ENCODE measurements at places on chromosomes 1 and 21.

- ATAC-seq, result no peak
These were observed 259.1 kb upstream of the POU3F1 start for GRCh38 chr1:38305666-38306065.

DNA sequence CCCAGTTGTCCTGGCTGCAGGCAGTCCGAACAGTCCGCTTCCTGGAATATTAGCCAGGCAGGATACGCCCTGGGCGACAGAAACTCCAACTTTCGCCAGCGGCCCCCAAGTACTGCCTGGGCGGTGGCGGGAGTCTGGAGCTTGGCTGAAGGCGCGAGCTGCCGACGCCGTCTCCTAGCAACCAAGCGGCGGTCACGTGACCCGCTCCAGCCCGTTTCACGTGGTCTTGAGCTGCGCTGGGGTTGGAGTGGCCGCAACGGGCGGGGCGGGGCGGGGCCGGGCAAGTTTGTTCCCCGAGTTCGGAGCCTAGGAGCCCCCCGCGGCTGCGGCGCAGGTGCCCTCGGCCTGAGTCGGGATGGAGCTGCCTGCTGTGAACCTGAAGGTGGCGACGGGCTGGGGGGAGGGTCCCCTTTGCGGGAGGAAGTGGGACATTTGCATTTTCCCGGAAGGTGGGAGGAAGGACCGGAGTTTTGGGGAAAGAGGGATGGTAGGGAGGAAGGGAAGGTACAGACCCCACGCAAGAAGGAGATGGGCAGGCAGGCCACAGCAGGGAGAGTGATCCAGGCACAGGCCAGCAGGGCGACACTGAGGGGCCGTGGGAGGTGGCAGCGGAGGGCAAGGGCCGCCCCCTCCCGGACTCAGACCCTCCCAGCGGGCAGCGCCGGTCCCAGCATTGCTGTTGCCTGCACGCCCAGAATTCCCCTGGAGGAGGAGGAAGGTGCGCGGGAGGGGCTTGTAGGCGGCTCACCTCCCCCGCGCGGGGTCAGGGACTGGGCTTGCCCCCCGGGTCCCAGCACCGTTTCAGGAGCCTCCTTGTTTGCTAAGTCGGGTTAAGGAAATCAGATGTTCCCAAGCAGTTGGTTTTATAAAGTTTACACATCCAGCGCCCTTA is at the start of gene AGTRAP:
TSS of gene AGTRAP (plus strand) at position 283 of the 892 bp plus-strand sequence. CDS start at position 356, 73 bp downstream.
- peak; percentile 94 for ATAC-seq

DNA sequence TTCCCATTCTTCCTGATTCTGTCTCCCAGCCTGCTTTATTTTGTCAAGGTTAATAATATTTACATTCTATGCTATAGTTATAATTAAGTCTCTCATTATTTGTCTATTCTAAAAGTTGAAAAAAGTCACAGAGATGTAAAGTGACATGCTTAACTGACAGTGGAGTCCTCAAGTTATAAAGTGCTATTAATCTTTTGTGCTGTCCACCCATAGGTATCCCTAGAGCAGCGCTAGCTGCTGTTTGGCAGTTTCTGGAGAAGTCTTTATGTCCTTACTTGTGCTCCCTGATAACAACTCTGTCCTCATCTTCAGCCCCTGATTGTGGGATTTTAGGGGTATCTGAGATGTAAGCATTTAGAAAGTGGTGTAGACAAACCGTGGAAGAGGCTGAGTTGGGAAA is 13.1 kb downstream of the BACH1 start:
- no peak for ATAC-seq

DNA sequence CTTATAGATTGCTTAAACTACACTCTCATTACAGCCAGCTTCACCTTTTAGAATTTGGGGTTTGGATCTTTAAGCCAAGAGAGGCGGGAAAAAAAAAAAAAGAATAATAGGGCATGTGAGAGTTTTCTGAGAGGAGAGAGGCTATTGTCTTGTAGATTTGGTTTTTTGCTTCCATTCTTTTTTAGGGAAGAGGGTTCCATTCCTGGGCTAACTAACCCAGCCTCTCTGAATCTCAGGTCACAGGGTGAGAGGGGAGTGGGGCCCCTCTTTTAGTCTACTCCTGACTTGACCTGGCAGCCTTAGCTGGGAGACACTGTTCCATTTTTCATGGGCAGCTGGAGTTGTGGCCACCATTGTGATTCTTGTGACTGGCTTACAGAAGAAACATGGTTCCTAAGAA is 24.2 kb downstream of the PBX1 start:
- ATAC-seq, result no peak
